ENCODE measurements at places on chromosomes 7 and 10.

- DNase-seq = no peak
Observed at GRCh38 chr10:10855151-10855581, 162.5 kb upstream of the CELF2 start.

- DNase-seq = peak; percentile 49
Observed at GRCh38 chr10:58266826-58267712, 625 bp downstream of the IPMK start.

GRCh38 chr10:18122753-18123152 is 17.5 kb upstream of the CACNB2 start:
- no peak for DNase-seq

DNA sequence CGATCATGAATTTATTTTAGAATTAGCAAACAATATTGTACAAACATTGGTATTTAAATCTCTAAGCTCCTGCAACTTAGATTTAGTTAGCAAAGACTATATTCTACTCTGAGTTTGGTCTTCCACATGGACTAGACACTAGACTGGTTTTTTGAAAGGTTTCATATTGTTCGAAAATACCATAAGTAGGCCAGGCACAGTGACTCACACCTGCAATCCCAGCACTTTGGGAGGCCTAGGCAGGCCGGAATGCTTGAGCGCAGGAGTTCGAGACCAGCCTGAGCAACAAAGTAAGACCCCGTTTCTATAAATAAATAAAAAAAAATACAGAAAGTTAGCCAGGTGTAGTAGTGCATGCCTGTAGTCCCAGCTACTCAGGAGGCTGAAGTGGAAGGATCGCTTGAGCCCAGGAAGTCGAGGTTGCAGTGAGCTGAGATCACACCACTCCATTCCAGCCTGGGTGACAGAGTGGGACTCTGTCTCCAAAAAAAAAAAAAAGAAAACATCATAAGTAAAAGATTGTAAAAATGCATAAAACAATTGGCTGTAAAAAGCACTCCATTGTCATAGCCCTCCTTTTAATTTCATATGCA is 73.1 kb downstream of the ABCC2 start:
- no peak for DNase-seq

DNA sequence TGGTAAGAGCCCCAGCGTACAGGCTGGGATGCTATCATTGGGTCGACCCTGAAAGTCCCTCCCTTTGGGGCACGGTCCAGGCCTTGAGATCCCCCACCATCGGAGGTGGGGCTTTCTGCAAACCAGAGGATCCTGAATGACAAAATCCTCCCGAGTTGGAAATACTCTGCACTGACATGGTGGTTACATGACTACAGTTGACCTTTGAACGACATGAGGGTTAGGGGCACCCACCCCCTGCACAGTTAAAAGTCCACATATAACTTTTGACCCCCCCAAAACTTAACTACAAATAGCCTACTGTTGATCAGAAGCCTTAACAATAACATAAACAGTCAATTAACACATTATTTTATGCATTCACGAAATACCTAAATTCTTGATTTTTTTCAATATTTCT is 13.1 kb downstream of the HSPA12A start:
- no peak for DNase-seq

GRCh38 chr7:99325001-99325493 is 651 bp upstream of the ARPC1A start:
- DNase-seq = no peak

DNA sequence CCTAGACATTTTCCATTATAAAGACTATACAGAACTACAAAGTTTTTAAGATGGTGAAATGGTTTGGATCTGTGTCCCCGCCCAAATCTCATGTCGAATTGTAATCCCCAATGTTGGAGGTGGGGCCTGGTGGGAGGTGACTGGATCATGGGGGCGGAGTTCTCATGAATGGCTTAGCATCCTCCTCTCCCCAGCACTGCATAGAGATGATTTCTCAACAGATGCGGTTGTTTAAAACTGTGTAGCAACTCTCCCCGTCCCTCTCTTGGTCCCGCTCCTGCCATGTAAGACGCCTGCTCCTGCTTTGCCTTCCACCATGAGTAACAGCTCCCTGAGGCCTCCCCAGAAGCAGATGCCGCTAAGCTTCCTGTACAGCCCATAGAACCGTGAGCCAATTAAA is 1.6 kb downstream of the FAM133B start:
- no peak for DNase-seq

- no peak for DNase-seq
Observed at GRCh38 chr7:151940048-151940811, 16.0 kb upstream of the GALNTL5 start.

DNA sequence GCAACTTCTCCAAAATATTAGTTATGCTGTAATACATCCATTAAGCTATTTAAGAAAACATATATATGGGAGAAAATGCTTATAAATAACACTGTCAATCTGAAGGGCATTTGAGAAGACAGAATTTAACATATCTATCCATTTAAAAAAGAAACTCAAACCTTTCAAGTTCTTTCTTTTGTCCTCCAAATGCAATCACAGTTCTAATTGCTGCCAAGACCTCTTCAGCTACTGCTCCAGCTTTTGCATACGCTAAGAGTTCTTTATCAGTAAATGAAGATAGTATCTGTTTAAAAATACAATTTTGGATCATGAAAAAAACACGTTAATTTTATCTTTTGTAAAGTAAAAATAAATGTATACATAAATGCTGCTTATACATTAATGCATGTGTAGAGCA is 39.6 kb downstream of the ABCB1 start:
- DNase-seq = no peak

DNA sequence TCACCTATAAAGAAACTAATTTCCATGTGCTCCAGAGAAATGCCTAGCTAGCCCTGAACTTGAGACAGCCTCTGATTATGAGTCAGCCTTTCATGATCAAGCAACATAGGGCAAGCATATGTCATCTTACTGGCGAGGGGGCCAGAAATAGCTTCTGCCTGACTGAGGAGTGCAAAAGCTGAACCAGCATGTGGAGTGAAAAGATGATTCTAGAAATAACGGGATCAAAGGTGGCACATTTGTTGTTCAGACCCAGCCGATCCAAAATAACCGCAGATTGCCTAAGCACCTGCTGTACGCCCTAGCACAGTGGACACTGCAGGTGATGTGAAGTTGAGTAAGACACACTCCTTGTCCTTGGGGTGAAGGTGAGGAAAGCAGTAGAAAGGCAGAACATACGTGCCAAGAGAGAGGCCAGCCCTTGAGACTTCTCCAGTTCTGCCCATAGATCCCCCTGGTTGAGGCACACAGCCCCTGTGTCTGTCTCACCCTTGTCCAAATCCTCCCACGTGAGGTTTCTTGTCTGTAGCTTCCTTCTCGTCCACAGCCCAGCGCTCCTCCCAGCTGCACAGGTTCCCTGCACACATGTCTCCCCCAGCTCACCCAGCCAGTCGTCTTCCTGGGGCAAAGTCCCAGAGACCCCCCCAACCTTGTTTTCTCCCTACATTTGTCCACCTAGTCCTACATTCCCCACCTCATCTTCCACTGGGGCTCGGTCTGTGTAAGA is 2.8 kb upstream of the BCL7B start:
- DNase-seq = no peak
